ENCODE measurements at places on chromosomes 3 and 15.

- DNase-seq: no peak
Measured at GRCh38 chr3:103127737-103128136, 692.9 kb downstream of the ZPLD1 start.

DNA sequence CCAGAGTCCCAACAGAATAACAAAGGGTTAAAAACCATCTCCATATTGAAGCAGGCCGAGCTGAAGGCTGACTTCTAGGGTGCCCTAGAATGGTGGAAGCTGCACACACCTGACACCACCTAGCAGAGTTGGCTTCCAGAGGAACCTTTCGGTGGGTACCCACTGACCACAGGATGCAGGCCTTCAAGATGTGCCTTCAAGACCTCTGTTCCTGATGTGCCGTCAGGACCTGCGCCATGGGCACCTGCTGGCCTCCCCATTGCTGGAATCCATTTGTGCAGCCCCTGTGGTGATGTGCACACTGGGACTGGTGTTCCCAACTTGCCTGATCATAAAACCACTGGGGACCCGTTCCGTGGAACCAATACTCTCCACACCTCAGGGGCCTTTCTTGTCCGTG, 35.7 kb upstream of the RPL32 start:
- no peak for DNase-seq

DNA sequence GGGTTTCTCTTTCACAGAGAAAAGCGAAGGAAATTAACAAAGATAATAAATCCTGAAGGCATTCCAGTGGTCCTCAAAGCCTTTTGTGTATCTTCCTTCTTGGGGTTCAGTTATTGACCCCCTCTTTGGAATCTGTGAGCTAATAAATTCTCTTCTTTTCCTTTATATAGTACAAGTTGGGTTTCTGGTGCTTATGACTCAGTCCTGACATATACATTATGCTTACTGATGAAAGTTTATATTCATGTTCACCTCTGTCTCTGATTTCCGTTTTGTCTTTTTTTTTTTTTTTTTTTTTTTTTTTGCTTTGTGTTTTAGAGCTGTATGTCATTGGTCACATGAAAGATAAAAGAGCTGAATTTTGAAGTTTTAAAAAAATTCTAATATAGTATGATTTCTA, 230.7 kb upstream of the RBMS3 start:
- DNase-seq: no peak

DNA sequence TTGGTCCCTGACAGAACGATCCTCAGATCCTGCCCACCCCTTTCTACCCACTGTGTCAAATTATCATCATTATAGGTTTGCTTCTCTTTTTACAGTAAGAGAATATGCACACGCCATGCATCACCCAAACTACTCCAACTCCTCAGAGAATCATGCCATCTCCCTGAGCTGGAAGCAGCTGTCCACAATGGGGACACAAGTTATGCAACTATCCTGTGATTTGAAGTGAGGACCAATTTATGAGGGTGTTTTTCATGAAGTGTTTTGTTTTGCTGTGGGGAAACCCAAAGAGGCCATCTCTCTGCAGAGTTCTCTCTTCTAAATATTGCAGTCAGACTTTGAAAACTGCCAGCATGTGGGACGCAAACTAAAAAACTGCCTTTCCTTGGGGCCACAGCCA, 35.8 kb upstream of the TNFSF10 start:
- DNase-seq: peak; percentile 70

DNA sequence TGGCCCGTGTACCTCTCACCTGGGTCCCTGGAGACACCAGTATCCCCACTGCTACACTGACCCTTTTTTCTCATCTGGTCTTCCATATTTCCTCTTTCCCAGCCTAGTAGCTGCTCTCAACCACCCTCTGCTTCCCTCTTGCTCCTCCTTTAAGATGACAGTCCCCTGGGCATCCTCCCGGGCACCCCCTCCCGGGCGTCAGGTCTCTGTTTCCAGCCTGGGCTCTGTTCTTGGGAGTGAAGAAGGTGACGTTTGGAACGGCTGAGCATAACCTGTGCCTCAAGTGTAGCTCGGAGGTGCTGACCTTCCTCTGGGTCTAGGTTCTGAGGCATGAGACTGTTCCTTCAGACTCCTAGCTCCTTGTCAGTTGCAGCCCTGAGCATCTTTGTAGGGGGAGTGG, 101.2 kb downstream of the VGLL4 start:
- DNase-seq: peak; percentile 53

- peak; percentile 80 for DNase-seq
Measured at GRCh38 chr15:77002954-77003912, 8.3 kb downstream of the PSTPIP1 start.

- peak; percentile 79 for DNase-seq
Measured at GRCh38 chr3:129586746-129587430, 19.6 kb downstream of the PLXND1 start.

DNA sequence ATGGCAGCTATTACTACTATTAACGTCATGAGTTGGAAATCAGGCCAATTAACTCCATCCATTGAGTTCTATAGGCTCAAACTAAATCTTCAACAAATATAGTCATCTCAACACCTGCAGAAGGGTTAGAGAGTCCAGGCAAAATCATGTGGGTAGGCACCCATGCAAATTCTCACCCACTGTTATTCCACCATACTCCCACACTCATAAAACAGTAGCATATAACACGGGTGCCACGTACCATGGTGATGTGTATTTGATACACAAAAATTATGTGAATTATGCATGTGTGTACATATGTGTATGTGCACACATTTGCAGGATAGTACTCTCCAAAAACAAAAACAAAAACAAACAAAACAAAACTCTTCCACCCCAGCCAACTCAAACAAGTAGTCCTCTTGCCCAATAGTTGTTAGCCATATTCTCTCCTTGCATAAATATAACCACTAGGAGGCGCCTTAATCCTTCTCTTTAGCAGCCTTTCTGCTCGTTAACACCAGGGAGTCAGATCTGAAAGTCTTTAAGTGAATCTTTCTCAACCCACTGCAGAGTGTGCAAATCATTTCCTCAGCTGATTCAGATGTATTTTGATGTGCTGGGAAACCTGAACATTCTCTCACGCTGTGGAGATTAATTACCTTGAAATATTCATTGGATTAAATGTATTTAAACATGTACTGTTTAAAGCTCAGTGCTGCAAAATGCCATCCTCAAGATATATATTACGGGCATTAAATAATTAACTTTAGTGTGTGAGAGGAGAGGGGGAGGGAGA, 38.0 kb upstream of the COPB2 start:
- DNase-seq: no peak

DNA sequence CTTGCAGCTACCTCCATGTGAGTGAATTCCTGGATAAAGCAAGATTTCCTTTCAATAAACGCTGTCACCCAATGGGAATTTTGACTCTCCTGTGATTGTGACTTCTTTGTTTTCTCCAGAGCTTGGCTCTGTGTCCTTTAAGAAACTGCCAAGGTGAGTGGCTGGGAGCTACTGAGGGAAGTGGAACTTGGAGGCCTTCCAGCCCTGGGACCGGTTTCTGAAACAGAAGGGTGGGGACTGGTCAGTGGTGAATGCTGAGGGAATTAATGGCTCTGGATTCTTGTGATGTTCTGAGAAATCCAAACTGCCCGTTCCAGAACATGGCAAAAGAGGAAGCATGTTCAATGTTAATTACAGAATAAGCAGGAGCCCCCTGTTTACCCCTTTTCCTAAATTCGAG, 41.1 kb upstream of the MYZAP start:
- DNase-seq: no peak

DNA sequence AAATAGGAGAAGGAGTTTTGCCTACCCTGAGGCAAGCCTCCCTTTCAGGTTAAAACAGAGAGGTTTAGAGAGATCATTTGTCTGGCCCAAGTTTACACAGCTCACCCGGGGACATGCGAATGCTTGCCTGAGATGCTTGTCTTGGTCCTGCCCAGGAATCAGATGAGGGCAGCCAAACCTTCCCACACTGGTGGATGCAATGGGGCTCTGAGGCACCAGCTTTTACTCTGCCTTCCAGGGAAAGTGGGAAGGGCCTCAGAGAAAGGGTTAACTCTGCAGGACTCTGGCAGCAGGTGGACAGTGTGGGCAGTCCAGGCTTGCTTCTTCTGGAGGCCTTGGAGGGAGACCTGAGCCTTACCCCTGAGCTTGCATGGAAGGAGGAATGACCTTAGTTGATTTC, 90.0 kb downstream of the LRRK1 start:
- DNase-seq: peak; percentile 29

DNA sequence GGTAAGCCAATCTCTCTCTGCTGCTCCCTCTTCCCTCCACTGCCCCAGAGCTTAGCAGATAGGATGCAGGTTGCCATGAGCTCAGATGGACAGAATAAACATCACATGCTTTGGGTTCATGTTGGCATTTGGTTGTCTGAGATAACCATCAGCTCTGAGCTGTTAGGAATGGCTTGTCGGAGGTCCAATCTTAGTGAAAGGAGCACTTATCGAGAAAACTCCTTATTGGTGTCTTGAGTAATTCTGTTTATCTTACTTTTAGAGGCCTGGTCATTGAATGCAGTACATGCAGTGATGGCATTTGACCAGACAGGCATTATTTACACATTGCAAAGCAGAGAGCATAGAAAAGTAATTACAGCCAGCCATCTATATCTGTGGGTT, 99.7 kb downstream of the CEMIP start:
- DNase-seq: no peak
